ENCODE measurements at places on chromosomes 2 and 18.

DNA sequence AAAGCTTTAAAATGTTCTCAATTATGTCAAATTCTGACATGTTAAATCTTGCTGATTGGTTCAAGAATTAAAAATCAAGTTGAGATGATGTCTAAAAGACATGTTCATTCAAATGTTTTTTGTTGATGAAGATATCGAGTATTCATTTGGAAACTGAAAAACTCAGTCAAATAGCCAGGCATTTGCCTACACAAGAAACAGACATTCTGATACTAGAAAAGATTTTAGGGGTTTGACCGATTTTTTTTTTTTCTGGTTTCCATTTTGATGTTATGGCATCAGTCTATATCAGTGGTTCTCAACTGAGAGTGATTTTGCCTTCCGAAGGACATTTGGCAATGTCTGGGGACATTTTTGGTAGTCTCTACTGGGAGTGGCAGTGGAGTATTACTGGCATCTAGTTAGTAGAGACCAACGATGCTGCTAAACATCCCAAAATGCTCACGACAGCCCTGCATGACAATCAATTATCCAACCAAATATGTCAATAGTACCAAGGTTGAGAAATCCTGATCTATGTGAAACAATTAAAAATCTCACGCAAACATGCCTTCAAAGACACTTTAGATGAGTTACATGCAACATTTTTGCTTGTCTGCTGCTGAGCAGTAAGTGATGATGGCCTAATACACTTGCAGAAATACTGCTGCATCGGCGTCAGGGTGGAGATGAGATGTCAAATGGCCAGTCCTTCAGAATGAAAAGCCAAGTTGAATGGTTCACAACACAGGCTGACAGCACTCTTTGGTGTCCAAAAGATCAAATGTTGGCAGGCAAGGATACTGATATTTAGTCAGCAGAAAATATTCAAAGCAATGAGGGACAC lies 12.5 kb downstream of the RASGRP3 start:
- DNase-seq, result no peak

DNA sequence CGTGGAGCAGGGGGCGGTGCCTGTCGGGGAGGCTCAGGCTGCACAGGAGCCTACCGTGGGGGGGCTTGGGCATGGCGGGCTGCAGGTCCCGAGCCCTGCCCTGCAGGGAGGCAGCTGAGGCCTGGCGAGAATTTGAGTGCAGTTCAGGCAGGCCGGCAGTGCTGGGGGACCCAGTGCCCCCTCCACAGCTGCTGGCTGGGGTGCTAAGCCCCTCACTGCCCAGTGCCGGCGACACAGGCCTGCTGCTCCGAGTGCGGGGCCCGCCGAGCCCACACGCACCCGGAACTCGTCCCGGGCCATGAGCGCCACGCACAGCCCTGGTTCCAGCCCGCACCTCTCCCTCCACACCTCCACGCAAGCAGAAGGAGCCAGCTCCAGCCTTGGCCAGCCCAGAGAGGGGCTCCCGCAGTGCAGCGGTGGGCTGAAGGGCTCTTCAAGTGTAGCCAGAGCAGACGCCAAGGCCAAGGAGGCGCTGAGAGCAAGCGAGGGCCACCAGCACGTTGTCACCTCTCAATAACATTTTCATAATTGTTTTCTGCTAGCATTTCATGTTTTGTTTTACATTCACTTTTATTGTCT lies 1378.9 kb upstream of the CELF4 start:
- DNase-seq, result no peak

- no peak for DNase-seq
Observed at GRCh38 chr2:147137711-147138110, 707.1 kb upstream of the ACVR2A start.

- no peak for DNase-seq
Observed at GRCh38 chr2:46942891-46943626, 27.5 kb upstream of the MCFD2 start.

GRCh38 chr2:2492800-2493199 lies 161.7 kb upstream of the MYT1L start:
- no peak for DNase-seq
